ENCODE measurements at places on chromosomes 7 and 10.

- DNase-seq: no peak
Measured at GRCh38 chr7:22287412-22287811, 69.5 kb downstream of the RAPGEF5 start.

DNA sequence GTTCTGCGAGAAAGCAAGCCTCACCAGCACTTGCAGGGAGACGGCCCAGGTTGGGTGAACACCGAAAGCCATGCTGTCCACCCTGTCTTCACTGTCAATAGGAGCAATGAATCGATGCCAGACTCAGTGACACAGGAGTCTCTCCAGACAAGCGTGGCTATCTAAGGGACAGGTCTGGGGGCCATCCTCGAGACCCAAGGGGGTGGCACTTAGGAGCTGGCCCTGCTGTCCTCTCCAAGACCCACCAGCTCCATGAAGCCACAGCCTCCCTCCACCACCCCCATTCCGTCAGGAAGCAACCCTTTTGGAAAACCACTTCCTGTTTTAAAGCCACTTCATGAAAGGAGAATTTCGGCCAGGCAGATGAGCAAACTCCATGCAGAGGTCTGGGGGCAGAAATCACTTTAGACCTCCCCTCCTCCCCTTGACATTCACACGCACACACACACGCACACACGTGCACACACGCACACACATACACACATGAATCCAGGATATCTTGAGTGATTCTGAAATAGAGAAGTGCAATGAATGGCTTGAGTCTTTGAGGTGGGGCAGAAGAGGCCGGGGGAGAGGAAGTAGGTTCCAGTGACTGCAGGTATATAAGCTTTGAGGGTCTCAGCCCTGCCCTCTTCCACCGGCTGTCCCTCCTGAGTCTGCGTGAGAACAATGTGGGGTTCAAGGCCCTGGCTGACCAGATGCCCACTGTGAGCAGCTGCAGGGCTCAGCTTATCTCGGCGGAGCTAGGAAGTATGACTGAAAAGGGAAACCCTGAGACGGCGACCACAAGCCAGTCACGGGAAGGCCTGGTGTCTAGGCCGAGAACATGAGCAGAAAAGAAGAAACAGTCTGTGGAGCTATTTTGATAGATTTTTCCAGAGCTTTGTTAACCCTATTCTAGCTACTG lies 25.0 kb downstream of the RGS10 start:
- no peak for DNase-seq

GRCh38 chr7:27948861-27949260 lies 208.9 kb downstream of the TAX1BP1 start:
- no peak for DNase-seq

DNA sequence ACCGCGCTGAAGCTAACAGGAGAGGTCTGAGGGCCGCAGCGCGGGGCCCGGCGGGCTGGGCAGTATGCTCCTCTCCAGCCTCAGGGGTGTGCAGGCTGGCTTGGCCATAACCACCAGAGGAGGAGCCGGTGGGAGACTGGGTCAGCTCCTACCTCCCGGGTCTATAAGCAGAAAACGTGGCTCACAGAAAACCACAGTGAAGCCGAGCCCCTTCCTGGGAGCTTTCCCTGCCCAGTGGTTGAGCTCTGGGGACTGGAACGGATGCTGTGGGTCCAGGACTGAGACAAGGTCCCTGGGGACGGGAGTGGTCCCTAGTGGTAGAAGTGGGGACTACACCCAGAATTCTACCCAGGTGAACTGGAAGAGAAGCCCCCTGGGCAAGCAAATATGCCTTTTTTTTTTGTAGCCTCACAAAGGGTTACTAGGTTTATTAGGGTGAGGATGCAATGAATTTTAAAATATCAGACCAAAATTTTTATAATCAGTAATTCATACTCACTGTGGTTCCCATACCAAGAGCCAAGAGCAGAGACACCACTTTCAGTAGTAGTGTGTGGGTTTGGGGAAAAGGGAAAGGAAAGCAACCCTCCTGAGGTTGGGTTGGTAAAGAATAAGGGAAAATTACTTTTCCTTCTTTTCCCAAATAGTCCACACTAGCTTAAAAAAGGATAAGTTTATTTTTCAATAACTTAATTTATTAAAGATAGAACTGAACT lies 67.9 kb upstream of the PRKCQ start:
- DNase-seq: peak; percentile 35

DNA sequence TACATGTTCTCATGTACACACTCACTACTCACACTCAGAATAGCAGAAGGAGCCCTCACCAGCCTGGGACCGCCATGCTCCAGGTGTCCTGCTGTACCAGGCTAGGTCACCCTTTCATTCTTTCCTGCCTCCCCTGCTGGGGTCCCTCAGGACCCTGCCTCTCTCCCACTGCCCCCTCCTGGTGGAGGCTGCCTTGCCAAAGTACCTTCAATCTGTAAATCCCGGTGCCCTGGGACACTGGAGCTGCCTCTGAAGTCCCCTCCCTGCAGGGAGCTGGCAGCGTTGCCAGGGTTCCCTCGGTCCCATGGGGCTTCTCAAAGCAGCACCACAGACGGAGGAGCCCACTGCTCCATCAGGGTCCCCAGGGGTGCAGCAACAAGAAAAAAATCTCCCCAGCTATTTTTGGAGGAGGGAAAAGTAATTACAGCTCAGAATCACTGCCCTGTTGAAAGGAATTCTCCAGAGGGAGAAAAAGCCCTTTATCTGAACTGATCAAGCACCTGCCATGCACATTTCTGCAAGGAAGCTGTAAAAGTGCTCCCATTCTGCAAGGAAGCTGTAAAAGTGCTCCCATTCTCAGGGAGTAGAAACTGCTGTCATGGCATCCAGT lies 259.9 kb downstream of the PTPRN2 start:
- DNase-seq: no peak

GRCh38 chr7:9842301-9842700 lies 1131.4 kb upstream of the PHF14 start:
- DNase-seq: no peak

DNA sequence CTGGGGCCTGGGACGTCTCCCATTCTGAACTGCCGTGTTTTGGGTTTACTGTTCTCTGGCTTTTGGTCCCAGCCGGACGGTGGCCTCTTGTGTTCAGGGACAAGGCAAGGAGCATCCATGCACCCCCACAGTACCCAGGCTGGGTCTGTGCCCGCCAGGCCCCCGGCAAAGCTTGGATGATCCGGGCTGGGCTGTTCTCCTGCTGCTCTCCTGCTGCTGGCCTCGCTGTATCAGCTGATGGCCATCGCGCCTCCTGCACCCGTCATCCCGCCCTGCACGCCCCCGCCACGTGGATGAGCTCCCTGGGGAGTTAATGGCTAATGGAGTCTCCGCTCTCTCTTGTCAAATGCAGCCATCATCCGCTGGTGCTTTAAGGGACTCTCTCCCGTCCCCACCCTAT lies 14.9 kb upstream of the PSMG3 start:
- no peak for DNase-seq

DNA sequence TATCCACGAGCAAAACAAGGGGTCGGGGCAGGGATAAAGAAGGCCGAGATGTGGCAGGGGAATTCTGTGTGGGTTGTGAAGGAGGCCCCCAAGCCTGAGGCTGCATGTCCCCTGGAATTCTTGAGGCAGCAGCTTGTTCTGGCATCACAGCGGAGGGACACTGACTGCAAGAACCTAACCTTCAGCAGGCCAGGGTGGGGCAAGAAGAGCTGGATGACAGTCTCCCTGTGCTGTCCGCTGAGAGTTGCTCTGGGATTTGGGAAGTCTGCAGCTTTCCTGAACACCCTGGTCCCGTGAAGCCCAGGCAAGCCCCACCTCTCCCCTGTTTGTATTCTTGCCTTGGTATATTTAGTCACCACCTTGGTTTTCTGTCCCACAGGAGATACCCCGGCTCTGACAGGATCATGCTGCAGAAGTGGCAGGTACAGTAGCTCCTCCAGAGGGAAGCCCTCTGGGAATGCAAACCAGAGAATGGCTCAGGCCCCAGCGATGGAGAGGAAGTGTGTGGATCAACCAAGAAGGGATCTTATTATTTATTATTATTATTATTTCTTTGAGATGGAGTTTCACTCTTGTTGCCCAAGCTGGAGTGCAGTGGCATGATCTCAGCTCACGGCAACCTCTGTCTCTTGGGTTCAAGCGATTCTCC lies 1.9 kb upstream of the LRRC18 start:
- DNase-seq: no peak

DNA sequence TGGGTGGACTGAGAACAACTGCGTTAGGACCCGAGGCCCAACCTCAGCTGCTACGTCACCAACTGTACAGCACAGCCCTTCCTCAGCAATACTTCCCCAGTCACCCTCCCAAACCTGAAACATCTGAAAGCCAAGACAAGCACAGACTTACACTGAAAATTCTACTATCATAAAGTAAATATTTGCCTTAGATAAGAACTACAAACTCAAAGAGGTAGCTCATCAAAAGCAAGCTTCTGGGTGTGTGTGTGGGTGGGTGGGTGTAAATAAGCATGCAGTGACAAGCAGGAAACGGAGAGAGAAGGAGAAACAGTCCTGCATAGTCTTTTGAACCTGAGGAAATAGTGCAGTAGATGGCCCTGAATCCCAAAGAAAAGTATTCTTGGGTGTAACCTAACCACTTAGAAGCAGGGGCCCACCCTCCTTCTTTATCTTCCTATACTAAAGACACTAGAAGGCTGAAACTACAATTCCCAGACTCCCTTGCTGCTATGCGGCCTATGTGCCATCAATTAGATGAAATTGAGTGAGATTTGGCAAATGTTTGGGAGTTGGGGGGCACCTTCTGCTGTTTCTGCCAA lies 18.7 kb downstream of the SLC25A13 start:
- DNase-seq: no peak

DNA sequence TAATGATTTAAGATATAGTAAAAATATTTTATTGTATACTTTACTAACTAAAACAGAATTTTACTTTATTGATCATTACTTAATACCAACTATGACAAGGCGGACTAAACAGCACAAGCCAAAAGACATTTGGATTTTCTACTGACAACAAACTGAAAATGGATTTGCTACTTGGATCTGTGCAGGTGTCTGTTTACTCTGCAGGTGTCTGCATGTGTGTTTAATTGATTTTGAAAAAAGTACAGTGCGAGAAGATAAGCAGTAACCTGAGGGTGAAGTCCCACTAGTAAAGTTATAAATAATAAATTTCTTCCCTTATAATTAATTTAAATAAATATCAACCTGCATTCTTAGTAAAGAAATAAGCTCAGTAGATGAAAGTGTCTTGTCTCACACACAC lies 696.8 kb upstream of the MBL2 start:
- DNase-seq: no peak

DNA sequence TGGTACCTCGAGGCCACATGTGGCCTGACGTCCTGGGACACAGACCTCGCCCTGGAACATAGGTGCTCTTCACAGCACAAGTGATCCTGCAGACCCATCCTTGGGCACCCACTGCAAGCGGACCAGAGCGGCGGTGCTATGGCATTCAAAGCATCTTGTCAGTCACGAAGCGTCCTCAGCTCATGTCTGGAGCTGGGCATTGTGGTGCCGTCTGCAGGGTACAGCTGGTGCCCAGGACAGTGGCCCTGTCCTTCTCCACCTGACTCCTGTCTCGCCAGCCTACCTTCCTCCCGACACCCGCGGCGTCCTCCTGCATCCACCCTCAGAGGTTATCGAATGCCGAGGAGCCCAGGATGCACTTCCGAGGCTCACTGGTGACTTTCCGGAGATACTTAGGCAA lies 26.5 kb downstream of the ADGRA1 start:
- DNase-seq: no peak

DNA sequence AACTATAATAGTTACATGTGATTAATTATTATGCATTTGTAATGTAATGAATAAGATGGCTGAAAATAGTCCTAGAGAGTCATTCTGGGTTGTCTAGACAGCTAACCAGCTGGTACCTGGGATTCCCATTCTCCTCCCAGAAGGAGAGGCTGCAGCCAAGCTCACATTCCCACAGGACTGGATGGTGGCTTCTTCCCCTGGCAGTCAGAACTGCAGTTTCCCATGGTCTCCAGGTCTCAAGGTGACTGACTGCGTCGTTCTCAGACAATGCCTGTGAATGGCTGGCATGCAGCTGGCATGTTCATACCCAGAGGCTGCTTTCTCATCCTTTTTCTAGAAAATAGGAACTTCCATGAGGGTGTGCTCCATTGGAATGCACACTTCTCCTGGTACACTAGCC lies 21.3 kb downstream of the TAS2R16 start:
- no peak for DNase-seq

DNA sequence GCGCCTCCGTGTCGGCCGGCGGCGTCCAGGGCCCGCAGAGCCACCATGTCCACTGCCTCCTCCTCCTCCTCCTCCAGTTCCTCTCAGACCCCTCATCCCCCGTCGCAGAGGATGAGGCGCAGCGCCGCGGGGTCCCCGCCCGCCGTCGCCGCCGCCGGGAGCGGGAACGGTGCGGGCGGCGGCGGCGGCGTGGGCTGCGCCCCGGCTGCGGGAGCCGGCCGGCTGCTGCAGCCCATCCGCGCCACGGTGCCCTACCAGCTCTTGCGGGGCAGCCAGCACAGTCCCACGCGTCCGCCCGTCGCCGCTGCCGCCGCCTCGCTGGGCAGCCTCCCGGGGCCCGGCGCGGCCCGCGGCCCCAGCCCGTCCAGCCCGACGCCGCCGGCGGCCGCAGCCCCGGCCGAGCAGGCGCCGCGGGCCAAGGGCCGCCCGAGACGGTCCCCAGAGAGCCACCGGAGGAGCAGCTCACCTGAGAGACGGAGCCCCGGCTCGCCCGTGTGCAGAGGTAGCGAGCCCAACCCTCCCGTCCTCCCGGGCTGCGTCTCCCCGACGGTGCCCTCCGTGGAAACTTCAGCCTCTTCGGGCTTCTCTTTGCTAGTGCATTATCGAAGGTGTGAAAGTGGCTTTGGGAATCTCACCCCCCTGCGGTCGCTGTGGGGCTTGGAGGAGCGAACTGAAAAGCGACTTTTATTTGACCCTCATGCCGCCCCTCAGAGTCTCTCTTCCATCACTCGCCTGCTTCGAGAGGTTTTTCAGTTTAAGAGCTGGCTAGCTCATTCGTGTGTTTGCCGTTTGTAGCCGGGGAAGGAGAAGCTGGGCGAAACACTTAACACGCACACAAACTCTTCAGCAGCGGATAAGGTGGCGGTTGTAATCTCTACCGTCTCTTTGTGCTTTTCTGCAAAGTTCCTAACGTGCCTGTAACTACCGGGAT lies 975 bp downstream of the GLCCI1 start:
- peak; percentile 18 for DNase-seq

All from dorsolateral prefrontal cortex (tissue), 122 donors.